ENCODE measurements at places on chromosomes 6 and 20. TPM values are rescaled to one million over a fixed set of nuclear protein-coding genes. Genes with fewer than 3 reads are reported as not detected.

RUNX2 gene
- 4.9 TPM for total RNA-seq

GRCh38 chr6:143335865-143336264 lies 114.6 kb downstream of the ADAT2 start:
- H3K4me3 ChIP-seq = no peak overlapping the region
- H3K4me1 ChIP-seq = peaks cover 2% of the 10 kb centered on the region
- H3K27me3 ChIP-seq = no peaks in the 10 kb centered on the region
- no peaks in the 10 kb centered on the region for H3K36me3 ChIP-seq
- H3K27ac ChIP-seq = no peak overlapping the region

- H3K36me3 ChIP-seq = no peaks in the 10 kb centered on the region
- peak overlapping the region; percentile 35 for H3K4me3 ChIP-seq
- H3K4me1 ChIP-seq = no peaks in the 10 kb centered on the region
- DNase-seq = no peak
Observed at GRCh38 chr6:26252077-26252472, 112.9 kb upstream of the BTN3A2 start.

GRCh38 chr6:134247231-134247833 lies 70.6 kb downstream of the SGK1 start:
- no peak for DNase-seq
- H3K36me3 ChIP-seq = no peaks in the 10 kb centered on the region
- H3K4me3 ChIP-seq = no peak overlapping the region
- H3K27ac ChIP-seq = no peak overlapping the region

DNA sequence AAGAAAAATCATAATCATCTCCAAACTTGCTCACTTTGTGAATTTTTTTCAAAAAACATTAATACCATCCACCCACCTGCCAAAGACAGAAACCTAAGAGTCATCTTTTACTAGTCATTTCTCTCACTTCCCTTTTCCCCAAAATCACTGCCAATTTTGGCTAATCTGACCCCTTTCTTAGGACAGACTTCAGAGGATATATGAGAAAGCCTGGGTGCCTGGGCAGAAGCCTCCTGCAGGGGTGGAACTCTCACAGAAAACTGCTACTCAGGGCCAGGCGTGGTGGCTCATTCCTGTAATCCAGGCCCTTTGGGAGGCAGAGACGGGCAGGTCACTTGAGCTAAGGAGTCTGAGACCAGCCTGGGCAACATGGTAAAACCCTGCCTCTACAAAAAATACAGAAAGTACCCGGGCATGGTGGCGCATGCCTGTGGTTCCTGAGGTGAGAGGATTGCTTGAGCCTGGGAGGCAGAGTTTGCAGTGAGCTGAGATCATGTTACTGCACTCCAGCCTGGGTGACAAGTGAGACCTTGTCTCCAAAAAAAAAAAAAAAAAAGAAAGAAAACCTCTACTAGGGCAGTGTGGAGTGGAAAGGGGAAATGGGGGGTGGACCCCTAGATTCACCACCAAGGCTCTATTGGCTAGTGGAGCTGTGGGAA lies 3.8 kb downstream of the DEK start:
- H3K36me3 ChIP-seq = no peaks in the 10 kb centered on the region
- no peak overlapping the region for H3K4me3 ChIP-seq
- DNase-seq = no peak
- H3K27ac ChIP-seq = no peak overlapping the region
- H3K4me1 ChIP-seq = peaks cover 8% of the 10 kb centered on the region

PRL gene
- total RNA-seq = not detected

BHLHE23 gene
- total RNA-seq = not detected

ID4 gene
- total RNA-seq = 69.2 TPM

- H3K4me3 ChIP-seq = no peak overlapping the region
- no peaks in the 10 kb centered on the region for H3K27me3 ChIP-seq
- no peak for DNase-seq
- H3K36me3 ChIP-seq = no peaks in the 10 kb centered on the region
Observed at GRCh38 chr20:40895182-40895581, 133.4 kb upstream of the TOP1 start.

PANK2 gene
- 29.7 TPM for total RNA-seq

DNA sequence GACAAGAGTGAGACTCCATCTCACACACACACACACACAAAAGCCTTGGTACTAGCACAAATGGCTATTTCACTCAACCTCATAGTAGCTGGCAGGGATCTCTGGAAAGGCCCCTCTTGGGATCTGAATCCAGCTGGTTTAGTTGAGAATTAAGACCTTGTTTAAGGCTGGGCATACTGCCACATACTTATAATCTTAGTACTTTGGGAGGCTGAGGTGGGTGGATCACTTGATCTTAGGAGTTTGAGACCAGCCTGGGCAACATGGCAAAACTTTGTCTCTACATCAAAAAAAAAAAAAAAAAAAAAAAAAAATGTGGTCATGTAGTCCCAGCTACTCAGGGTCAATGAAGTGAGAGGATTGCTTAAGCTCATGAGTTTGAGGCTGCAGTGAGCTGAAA lies 628.3 kb downstream of the MMUT start:
- no peaks in the 10 kb centered on the region for H3K36me3 ChIP-seq
- no peaks in the 10 kb centered on the region for H3K27me3 ChIP-seq
- no peak overlapping the region for H3K27ac ChIP-seq
- H3K4me1 ChIP-seq = no peaks in the 10 kb centered on the region
- DNase-seq = no peak

Data from ovary (tissue), 10 donors.